ENCODE measurements at places on chromosomes 4 and X.

GRCh38 chrX:11103006-11103405 is 8.1 kb upstream of the HCCS start:
- no peak for DNase-seq

- peak; percentile 27 for DNase-seq
These were observed at the start of gene SYNPO2 for GRCh38 chr4:118888666-118889311. TSS of gene SYNPO2 (plus strand) at chr4:118888854. CDS start at chr4:118889037, 183 bp downstream.

GRCh38 chrX:153922932-153923857 is 2.9 kb downstream of the ARHGAP4 start:
- peak; percentile 92 for DNase-seq

DNA sequence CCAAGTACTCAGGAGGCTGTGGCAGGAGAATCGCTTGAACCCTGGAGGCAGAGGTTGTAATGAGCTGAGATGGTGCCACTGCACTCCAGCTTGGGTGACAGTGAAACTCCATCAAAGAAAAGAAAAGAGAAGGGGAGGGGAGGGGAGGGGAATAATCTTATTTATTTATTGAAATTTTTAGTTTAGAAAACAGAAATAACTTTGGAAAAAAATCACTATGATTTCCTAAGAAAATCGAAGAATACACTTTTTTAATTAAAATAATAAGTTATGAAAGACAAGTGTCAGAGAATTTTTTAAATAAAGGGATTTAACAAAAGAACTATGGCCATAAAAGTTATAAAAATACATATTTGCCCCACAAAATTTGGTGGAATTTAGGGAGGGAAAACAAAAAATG is 836.9 kb upstream of the HS3ST1 start:
- no peak for DNase-seq

DNA sequence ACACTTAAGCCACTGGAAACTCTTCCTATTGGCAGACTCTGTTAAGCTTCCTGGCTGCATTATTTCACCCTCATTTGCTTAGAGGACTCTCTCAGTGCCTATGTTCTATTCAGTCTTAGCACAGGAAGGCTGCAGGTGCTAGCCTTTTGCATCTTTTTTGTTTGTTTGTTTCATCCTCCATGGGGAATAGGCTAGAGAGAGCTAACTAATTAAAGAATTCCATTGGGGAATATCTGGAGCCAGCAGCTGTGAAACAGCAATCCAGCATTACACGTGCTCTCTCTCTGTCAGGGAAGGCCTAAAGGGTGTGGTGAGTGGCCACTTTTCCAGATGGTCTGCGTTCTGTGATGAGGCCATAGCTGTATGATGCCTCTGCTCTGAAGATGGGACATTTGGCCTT is 633.6 kb downstream of the SPRY1 start:
- DNase-seq: no peak

DNA sequence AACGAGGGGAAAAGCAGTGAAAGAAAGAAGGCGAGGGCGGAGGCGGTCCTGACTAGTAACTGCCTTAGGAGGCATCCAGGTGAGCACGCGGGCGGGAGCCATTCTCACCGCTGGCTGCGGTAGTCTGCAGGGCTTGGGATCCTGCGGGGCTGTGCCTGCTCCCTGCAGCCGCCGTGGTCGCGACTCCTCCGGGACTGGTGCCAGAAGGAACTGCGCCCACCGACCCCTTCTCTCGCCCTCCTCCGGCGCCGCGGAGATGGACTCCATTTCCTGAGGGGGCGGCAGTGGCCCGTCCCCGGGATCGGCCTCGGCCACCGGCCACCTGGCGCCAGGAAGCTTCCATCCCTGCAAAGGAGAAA is 543 bp downstream of the NFXL1 start:
- no peak for DNase-seq

- peak; percentile 18 for DNase-seq
These were observed 29.6 kb downstream of the TRIM2 start for GRCh38 chr4:153233761-153234371.

GRCh38 chr4:184950926-184951325 is 67.4 kb upstream of the HELT start:
- DNase-seq: no peak

DNA sequence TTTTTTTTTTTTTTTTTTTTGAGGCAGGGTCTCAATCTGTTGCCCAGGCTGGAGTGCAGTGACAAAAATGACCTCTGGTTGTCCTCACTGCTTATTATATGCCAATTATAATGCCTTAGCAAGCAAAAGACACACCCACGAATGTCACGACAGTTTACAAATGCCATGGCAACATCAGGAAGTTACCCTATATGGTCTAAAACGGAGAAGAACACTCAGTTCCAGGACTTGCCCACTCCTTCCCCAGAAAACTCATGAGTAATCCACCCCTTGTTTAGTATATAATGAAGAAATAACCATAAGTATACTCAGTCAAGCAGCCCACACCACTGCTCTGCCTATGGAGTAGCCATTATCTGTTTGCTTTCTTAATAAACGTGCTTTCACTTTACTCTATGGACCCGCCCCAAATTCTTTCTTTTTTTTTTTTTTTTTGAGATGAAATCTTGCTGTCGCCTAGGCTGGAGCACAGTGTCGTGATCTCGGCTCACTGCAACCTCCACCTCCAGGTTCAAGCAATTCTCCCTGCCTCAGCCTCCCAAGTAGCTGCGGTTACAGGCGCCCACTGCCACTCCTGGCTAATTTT is 106.2 kb downstream of the SMIM20 start:
- no peak for DNase-seq

DNA sequence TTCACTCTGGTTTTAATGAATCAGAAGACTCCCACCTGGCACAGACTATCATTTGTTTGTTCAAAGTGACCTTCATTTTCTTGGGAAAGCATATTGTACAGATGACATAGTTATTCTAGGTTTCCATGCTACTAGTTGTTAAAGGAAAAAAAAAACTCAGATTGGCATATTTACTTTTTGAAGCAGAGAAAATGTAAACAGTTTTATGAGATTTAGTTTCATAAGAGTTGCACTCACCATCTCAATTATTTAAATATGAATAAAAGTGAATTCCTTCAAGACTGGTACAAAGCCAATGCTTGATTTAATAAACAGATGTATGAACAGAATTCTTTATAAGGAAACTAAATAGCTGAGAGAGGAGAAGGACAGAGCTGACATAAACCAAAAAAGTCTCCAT is 280.3 kb upstream of the UGT8 start:
- DNase-seq: no peak

GRCh38 chr4:62288808-62289541 is 1088.8 kb downstream of the ADGRL3 start:
- no peak for DNase-seq

- no peak for DNase-seq
These were observed 63.2 kb downstream of the TRMT44 start for GRCh38 chr4:8503801-8504200.

DNA sequence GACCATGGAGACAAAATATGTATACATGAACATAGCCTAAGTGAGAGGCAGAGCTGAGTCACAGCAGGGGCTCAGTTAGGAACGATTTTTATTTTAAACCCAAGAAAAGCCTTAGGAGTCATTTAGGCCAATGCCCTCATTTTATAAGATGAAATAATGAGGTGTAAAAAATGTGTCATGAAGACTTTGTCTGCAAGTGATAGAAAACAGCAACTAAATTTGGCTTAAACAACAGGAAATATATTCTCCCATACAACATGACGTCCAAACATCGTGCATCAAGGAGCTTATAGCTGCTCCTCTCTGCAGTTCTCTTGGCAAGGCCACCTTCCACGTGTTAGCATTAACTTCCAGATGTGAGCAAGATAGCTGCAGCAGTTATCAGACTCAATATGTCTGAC is 16.8 kb downstream of the SCFD2 start:
- DNase-seq: no peak

- no peak for DNase-seq
These were observed 7.6 kb downstream of the UBE2D3 start for GRCh38 chr4:102819588-102820365.

DNA sequence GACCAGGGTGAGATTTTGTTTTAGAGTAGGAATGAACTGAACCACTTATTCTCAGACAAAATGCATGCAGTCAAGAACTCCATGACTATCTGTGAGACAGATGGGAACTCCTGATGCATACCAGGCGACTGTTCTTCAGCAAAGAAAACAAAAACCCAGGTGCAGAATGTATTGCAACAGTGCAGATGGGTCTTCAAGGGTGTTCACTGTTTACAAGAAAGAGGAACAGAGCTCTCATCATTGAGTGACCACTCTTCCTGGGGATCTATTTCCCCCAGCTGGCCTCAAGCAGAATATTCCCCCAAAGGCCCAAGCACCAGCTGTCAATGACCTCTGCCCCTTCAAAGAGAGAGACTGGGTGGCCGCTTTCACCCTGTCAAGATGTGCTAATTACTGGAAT is 39.7 kb upstream of the BMP3 start:
- no peak for DNase-seq

DNA sequence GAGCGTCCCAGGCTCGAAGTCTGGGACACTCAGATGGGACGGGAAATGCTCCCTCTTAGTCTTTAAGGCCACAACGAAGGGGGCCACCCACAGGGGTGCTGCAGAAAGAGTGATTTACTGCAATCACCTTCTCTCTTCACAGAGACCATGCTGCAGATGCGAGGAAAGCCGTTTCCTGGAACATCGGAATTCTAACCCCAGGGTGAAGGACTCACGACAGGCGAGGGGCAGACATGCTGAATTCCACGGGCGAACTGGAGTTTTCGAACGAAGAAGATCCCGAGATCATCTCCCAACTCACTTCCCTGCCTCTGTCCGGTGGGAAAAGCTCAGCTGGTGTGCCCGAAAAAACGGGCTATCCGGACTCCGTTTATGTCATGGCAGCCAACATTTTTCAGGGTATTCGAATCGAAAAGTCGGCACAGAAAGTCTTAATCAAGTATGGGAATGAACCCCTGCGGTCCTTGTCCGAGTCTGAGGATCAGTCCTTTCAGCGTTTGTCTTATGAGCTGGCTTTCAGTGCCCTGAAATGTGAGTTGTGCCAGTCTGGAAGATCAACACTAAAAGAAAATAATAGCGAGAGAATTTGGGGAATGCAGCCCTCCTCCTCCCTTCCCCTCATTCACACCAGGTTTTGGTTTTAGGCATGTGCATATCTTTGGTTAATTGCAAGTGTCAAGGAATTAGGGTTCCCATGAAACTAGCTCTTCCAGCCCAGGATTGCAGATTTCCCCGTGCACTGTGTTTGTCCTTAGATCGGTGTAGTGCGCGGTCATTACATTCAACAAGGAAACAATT is 905 bp downstream of the NSUN7 start:
- DNase-seq: no peak

DNA sequence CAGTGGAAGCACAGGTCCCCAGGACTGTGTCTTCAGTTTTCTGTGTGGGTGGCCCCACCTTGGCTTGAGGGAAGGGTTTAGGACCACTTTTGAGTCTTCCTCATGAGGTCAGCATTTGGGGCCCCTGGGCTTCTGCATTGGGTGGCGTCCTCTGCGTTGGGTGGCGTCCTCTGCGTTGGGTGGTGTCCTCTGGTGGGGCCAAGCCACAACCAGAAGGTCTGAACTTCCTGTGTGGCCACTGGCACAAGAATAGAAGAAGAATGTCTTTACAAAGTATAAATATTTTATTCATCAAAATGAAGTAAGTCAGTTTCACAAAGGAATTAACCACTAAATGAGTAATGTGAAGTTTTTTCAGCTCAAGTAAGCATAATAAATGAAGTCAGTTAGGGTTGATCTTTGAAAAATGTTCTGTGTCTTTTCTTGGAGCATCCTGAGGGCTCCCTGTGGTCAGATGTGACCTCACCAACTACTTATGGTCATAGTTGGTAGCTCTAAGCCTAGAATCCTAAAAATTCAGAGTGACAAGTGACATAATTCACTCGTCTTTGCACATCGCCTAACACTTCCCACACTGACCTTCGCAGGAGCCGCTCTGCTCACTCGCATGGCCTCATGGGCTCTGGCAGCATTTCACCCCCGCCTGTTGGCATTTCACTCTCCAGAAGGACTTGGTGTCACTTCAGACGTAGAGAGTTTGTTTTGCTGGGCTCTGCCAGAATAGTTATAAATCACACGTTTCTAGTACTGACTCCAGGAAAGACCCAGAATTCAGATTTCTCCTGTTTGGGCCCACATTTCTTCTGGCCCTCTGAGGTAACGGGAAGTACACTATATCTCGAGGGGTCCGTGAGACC is 39.0 kb upstream of the HGFAC start:
- DNase-seq: no peak

GRCh38 chr4:136934601-136935000 is 597.7 kb downstream of the PCDH18 start:
- DNase-seq: no peak

- no peak for DNase-seq
These were observed 66.2 kb upstream of the PGRMC2 start for GRCh38 chr4:128353791-128354190.

DNA sequence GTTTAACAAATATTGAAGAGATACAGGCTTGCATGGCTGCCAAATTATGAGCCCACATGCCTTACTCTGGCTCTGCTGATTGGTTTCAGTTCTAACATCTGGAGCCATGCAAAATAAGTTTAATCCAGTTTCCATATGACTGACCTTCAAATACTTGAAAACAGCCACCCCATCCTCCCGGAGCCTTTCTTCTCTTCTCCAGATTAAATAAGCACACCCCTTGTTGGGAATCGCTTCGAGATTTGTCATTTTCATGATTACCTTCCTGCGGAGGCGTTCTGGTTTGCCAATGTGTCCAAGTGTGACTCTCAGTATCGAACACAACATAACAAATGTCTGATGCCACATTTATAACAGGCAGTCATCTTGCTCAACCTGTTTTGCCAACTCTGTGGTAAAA is 101.6 kb upstream of the JADE1 start:
- no peak for DNase-seq

DNA sequence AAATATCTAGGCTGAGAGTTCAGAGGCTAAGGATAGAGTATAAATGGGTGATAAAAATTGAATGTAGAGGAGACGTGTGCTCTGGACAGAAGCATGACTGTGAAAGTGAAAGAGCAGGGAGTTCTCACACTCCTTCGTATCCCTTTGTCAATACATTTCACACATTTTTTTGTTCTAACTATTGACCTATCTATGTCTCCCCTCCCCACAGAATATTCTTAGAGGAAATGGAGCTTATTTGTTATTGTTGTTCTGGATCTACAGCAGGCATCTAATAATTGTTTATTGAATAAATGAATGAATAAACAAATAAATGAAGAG is 57.6 kb downstream of the ENPEP start:
- no peak for DNase-seq

DNA sequence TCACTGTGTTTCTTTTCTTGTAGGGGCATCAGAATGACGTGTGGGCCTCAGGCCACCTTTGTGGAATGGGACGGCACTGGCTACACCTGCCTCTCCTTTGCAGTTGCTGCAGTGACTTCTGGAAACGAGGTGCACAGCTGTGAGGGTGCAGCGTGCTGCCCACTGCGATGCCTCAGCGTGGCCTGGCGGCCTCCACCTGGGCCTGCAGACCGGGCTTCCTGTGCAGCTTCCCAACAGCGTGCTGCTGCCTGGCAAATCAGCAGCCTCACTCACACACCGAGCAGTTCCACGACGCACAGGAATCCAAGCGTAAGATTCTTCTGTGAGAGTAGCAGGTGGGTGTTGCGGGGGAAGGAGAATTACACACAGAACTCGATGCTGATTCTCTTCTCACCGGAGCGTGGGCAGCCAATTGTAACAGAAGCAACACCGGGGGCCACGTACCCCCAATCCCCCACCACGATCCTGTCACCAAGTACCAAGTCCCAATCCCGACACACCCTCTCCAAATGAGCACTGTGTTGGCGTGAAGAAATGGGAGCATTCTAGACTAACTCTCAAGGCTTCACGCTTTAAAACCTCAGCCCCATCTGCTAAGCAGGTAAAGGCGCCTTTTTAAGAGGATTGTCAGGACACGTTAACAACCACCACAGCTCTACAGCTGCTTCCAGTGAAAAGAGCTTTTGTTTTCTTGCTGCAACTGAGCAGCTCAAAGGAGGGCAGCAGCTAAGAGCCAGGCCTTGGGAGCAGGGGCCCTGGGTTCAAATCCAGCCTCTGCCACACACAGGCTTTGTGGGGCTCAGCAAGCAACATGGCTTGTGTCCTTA is 16.9 kb downstream of the WDR1 start:
- DNase-seq: no peak
